ENCODE measurements at places on chromosomes 12 and 14.
A peak's percentile ranks its signal among the peaks of the same experiment; 100 is the strongest.

DNA sequence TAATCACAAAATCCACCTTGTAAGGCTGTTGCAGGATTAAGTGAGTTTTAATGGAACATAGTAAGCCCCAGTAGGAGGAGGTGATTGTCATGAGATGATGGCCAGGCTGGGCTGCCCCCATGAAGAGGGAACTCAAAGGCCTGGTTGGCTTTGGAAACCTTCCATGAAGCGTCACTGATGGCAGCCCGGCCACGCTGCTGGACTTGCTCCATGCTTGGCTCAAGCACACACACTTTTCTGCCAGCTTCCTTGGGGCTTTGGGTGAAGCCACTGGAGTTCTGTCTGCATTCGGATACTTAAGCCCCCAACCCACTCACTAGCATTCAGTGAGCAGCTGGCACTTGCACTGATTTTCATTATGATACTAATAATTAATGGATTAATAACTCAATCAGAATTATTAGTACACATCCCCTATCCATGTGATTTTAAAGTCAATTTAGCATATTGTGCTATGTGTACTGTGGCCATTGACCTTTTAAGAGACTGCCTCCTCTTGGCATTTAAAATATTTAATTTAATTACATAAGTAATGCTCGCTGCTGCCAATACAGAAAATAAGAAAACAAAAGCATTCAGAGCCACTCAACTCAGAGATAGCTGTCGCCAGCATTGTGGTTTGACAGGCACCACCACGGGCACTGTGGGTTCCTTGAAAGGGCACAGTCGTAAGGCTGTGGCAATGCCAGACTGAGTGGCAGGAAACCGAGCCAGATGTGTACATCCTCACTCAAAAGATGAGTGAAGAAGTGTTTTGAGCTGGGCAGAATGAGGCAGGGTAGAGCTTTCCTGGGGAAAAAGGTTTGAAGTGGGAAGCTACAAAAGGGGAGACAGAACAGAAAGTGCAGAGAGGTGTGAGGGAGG is 15.9 kb downstream of the KRT85 start:
- DNase-seq = peak; percentile 39

- DNase-seq = no peak
Observed at GRCh38 chr14:50087341-50088116, 28.8 kb downstream of the VCPKMT start.

DNA sequence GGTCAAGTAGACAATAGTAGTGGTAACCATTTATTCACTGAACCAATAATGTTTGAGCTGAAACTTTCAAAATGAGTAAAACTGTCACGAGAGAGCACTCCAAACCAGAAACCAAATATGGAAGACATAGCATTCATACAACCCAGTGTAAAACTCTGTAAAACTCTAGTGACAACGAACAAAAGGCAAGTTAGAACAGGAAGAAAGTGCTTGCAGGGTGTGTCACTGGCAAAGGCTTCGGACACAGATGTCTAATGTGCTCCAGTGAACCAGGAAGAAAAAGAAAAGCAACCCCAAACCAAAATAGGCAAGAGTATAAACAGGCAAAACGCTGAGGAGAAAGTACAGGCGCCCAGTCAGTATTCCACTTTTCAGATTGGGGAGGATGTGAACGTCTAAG is 79.3 kb upstream of the FZD10 start:
- DNase-seq = no peak

DNA sequence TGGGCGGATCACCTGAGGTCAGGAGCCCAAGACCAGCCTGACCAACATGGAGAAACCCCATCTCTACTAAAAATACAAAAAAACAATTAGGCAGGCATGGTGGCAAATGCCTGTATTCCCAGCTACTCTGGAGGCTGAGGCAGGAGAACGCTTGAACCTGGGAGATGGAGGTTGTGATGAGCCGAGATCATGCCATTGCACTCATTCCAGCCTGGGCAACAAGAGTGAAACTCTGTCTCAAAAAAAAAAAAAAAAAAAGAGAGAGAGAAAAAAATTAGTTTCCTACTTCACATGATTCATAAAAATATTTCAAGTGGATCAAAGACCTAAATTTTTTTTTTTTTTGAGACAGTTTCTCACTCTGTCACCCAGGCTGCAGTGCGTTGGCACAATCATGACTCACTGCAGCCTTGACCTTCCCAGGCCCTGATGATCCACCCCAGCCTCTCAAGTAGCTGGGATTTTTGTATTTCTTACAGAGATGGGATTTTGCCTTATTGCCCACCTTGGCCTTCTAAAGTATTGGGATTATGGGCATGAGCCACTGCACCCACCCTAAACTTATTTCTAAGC is 24.9 kb downstream of the FCF1 start:
- DNase-seq = no peak

GRCh38 chr12:87320724-87321123 is 708.5 kb downstream of the C12orf50 start:
- no peak for DNase-seq

DNA sequence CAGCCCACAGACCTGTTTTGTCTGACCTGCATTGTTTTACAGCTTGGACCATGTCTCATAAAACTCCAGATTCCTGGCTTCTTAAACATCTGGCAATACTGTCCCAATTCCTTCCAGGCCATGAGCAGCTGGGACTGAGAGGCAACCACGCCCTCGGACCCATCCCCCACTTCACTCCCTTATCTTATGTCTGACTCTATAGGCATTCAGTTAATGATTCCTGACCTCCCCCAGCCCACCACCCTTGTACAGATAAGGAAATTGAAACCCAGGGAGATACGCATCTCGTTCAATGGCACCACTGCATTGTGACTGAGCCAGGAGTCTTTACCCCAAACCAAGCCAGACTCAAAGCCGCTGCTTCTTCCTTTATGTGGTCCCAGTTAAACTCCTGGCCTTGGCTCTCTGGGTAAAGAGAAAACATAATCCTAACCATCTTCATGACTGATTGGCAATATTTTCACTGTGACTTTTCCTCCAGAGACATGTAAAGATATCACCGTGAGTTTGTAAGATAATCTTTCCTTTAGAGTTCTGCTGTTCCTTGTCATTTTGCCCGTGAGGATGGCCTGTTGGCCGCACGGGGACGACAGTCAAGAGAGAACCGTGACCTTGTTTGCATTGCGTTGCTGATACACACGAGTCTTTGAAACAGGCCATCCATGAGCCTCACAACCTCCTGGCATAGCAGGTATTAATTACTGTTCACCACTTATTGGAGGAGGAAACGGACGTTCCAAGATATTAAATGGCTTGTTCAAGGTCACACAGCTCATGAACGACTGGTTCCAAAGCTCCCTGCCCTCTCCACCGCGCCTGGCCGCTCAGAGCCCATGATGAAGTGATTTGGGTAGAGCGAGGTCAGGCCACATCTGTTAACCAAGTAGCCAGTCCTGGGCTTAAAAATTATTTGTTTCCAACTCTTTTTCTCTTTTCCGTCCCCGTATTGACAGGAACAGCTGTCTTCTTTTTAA is 39.4 kb downstream of the MAP1LC3B2 start:
- no peak for DNase-seq

- DNase-seq = no peak
Observed at GRCh38 chr12:20361416-20361815, 6.9 kb upstream of the PDE3A start.

- no peak for DNase-seq
Observed at GRCh38 chr14:101123618-101124510, 220.3 kb upstream of the RTL1 start.

DNA sequence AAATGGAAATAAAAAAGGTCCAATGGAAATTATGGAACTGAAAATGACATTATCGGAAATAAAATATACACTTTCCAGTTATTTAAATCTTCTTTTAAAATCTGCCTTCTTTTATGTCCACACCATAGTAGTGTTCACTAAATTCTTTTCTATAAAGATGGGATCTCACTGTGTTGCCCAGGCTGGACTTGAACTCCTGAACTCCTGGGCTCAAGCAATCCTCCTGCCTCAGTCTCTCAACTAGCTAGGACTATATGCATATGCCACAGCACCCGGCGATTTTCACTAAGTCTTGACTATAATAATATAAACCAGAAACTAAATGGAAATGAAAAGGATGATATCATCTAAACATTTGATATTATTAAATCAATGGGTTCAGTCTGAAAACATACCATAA is 188.4 kb downstream of the MED13L start:
- no peak for DNase-seq

- no peak for DNase-seq
Observed at GRCh38 chr14:35695647-35696046, 113.4 kb downstream of the RALGAPA1 start.

DNA sequence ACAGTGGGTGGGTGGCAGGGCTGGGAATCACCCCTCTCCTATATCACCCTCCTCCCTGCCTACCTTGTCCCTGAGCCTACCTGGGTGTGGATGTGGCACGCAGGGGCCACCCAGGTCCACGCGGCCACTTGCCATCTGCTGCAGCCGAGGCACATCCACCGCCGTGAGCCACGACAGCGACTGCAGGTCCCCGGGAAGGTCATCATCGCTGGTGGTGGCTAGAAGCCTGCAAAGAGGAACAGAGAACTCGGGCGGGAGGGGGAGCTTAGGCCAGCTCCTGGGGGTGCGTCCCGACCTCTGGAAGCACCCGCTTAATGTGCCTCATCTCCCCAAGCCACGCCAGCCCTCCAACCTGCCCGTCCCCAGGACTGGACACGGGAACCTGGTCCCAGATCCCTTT is 19.0 kb downstream of the FOXN4 start:
- DNase-seq = no peak

DNA sequence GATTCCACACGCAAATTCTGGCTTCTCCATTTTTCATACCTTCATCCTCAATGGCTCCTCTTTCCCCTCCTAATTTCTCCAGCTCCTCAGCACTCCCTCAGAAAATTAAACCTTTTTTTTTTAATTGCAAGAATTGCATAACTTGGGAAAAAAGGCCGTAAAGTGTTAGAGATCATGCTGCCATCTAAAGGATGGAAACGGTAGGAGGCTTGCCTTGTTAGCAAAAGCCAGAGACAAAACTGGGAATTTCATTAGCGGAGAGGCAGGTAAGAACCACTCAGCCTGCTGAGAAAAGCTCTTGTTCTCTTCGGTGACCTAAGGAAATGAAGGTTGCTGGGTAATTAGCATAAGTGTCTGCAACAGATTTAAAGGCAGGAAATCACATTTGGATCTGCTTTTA is 204.3 kb downstream of the AEBP2 start:
- no peak for DNase-seq

DNA sequence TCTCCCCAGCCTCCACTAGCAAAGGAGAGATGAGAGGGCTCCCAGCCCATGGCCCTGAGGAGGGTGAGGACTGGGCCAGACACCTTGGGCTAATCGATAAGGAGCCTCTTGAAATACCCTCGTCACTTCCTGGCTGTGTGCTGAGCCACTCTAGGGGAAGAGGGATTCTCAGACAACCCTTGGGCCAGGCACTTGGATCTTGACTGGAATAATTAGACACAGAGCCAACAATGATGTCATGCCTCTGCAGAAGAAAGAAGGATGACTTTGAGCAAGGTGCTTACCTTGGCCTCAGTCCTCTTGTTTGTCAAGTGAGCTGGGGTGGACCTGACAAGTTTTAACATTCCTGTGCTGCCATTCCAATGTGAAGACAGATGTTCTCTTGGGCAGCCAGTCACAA is 83.1 kb downstream of the LRRC74A start:
- DNase-seq = no peak

DNA sequence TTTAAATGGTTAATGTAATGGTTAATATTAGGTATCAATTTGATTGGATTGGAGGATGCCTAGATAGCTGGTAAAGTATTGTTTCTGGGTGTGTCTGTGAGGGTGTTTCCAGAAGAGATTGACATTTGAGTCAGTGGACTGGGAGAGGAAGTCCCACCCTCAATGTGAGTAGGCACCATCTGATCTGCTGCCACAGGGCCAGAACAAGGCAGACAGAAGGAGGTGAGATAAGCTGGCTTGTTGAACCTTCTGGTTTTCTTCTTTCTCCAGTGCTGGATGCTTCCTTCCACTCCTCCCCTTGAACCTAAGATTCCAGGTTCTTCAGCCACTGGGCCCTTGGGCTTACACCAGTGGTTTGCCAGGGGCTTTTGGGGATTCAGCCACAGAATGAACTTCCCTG is 756.5 kb upstream of the LRFN5 start:
- DNase-seq = no peak

DNA sequence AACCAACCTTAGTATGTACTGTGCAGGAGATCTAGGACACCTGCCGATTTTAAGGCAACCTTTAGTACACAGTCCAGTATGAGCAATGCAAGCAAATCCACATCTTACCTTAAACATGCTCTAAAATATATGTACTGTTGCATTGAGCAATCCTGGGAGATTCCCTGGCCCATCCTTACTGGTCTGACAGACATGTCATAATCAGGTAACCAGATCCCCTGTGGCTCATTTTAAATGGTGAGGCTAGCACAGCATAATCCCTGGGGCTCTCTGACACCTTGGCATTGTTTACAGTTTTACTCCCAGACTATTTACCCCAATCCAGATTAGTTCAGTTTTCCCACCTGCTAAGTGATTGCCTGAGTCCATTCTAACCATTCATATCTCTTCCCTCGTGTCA is 15.1 kb downstream of the BMAL2 start:
- no peak for DNase-seq

- DNase-seq = no peak
Observed at GRCh38 chr12:99004799-99005466, 359.8 kb downstream of the APAF1 start.

DNA sequence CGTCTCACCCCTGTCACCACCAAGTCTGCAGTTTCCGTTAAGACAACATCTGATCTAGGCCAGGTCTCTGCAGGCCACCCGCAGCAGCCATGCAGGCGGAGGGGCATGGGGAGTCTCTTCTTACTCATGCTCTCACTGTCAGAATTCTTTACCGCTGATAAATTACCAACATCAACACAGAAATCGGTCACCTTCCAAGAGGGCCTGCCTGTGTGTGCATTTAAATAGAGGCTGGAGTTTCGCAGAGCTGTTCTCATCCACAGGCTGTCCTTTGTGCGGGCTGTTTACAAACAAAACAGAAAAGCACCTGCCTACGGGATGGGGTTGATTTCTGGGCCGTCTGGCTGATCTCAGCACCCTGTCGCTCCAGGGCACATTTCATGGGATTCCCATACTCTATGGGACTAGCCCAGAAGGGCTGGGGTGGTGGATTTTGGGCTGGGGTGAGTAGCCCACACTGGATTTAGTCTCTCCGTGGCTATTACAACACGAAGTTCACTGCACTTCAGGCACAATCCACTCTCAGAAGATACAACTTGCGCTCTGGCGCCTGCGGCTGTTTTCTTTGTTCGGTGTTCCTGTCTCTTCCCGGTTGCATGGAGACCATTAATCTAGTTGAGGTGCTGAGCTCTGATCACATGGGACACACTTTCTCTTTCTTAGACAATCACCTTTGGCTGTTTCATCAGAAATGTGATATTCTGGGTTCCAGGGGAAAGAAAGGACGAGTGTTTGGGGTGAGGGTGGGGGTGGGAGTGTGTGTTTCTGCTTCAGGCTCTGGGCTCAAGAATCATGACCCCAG is 331.1 kb downstream of the GLT1D1 start:
- DNase-seq = no peak

DNA sequence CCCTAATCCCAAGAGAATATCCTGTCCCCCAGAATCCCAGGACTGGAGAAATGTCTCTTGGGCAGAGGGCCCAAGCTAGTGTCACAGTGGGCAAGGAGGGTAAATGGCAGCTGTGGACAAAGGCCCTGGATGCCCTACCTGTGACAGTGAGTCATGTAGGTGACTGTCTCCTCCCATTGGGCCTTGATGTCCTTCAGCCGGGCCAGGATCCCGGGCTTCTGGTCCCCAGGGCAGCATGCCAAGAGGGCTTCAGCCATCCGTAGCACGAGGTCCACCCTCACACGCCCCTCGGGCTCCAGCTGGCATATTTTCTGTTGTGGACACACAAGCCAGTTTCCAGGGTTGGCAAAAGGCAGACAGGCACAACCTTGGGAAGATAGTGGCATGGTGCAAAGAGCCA is 48.8 kb downstream of the SYNE3 start:
- DNase-seq = peak; percentile 48

- no peak for DNase-seq
Observed at GRCh38 chr14:62670526-62670925, 374.7 kb downstream of the KCNH5 start.
